NCI-H524 (cell line): ENCODE measurements at places on chromosomes 7 and 10.
A peak's percentile ranks its signal among the peaks of the same experiment; 100 is the strongest.

DNA sequence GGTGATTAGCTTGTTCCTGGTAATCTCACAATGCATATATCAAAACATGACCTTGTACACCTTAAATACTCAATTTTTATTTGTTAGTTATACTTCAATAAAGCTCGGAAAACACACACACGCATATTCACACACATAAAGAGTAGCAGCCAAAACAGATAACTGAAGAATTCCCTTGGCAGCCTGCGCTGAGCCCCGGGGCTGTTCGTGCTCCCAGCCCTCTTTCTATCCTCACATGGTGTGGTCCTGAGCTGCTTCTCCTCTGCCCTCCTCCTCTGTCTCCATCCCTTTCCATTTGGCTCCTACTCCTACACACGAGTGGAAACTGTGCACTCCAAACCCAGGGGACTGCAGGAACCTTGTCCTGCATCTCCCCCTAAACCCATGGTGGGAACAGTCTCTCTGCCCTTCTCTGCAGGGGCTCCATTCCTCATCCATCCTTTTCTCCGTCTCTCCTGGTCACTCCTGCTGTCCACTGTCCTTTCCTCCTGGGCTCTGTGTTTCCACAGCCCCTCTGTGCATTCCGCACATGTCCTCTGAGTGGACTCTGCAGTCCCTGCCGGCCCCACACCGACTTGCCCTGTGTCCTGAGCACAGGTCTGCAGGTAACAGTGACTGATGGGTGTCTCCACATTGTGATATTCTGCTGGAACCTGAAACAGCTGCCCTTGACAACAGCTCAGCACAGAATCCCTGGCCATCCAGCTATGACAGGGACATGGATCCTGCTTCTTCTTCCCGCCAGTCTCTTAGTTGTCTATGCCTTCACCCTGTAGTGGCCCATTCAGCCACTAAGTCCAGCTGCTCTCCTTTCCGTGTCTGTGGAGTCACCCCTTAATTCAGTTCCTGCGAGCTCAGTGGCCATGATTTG is 216.8 kb upstream of the ZNF32 start:
- DNase-seq = no peak

DNA sequence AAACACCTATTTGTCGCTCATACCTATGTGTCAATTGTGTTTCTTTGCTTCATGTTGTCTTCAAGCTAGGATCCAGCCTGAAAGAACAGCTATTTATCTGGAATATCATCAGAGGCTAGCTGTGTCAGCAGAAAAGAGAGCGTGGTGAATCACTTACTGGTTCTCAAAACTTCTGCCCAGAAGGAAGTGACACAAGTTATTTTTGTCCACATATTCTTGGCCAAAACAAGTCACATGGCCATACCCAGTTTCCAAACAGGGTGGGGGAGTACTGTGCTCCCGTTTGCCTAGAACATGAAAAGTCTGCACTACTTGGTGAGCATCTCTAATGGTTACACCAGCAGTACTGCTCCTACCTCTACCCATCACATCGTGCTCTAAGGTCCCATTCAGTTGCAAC is 160.9 kb upstream of the CSTF2T start:
- DNase-seq = no peak

DNA sequence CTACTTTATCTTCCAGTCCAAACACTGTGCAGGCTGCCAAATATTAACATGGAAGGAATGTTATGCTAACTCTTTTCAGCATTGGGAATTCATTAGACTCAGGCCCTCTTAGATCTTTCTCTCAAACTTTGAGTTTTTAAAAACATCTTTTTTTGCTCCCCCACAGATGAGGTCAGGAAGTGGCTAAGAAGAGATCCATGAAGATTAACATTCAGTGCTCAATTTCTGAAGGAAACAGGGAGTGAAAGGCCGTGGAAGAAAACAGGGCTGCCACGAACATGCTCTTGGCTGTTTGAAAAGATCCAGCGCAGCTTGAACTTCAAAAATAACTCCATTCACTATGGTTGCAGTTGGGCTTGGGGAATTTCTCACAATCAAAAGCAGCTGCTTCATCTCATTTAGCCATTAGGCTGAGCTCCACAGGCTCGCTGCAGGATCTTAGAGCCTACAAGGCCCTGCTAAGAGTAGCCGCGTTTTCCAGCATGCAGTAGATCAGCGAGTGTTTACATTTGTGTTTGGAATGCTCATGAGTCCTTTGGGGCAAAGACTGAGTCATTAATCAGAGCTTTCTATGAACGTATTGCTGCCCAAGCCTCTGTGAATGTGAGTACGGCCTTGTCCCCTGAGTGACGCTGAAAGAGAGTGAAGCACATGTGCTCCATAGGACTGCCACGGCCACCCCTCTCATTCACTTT is 41.2 kb upstream of the TNS3 start:
- DNase-seq = no peak

GRCh38 chr7:158494162-158494586 is 93.4 kb downstream of the PTPRN2 start:
- DNase-seq = no peak

GRCh38 chr7:83629117-83629880 is 19.6 kb downstream of the SEMA3E start:
- no peak for DNase-seq

GRCh38 chr10:104061196-104061595 is 24.5 kb downstream of the COL17A1 start:
- peak; percentile 42 for DNase-seq

- no peak for DNase-seq
Measured at GRCh38 chr10:109995595-109995994, 12.2 kb upstream of the ADD3 start.

DNA sequence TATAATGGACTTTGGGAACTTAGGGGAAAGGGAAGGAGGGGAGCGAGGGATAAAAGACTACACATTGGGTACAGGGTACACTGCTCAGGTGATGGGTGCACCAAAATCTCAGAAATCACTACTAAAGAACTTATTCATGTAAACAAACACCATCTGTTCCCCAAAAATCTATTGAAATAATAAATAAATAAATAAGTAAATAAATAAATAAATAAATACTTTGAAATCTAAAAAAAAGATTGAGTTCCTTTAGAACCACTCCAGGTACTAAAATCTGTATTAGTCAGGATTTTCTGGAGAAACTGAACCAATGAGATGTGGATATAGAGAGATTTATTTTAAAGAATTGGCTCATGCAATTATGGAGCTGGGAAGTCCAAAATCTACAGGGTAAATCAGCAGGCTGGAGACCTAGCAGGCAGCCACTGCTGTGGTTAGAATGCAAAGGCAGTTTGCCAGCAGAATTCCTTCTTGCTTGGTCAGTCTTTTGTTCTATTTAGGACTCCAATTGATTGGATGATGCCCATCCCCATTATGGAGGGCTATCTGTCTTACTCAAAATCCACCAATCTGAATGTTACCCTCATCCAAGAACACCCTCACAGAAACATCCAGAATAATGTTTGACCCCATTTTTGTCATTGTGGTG is 8.9 kb downstream of the IGFBP1 start:
- no peak for DNase-seq

DNA sequence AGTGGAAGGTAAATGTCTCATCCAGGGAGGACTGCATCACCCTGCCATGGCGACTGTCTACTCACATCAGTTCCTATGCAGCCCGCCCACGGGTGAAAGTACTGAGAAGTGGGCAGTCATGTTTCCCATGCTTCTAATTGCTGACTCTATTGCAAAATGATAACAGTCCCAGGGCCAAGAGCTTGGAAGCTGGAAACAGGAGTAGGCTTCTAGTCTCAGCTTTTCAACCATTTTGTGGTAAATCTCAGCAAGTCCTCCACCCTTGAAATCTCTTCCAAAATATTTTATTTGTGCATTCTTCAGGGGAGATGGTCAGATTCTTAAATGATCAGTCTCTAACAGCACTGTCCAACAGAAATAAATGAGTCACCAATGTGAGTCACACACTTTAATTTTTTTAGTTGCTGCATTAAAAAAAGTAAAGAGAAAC is 48.1 kb upstream of the TARP start:
- DNase-seq = no peak

DNA sequence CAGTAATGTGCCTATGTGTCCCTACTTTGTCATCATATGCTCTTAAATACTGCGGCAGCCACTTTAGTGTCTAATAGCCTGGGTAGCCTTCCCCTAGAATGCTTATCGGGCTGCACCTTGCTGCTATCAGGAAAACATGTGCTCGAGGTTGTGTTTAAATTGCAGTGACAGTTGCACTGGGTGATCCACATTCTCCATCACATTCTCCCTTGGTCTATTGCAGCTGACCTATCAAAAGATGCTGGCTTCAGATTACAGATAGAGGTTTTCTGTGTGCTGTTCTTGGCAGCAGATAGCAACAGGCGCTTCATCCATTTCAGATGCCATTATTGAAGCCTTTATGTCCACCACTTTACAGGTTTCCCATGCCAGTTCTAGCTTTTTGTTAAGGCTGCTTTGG is 130.1 kb upstream of the MDFIC start:
- DNase-seq = no peak

DNA sequence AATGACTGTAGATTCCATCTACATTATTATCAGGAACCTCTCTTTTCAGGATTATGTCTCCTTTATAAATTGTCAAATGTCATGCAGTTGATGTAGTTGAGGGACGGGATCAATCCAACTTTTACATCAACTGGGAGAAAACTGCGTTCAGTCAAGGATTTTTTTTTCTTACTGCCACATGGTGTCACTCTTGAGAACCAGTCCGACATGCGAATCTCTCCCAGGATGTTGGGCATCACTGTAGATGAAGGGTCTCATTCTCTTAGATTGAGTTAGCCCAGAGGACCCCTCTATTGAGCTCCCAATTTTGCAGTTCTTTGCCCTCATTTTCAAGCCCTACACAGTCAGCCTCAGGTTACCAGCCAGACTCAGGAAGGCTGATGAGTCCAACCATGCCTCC is 120.3 kb upstream of the PTPRZ1 start:
- no peak for DNase-seq

- peak; percentile 42 for DNase-seq
Measured at GRCh38 chr7:69067397-69067796, 530.9 kb upstream of the AUTS2 start.

DNA sequence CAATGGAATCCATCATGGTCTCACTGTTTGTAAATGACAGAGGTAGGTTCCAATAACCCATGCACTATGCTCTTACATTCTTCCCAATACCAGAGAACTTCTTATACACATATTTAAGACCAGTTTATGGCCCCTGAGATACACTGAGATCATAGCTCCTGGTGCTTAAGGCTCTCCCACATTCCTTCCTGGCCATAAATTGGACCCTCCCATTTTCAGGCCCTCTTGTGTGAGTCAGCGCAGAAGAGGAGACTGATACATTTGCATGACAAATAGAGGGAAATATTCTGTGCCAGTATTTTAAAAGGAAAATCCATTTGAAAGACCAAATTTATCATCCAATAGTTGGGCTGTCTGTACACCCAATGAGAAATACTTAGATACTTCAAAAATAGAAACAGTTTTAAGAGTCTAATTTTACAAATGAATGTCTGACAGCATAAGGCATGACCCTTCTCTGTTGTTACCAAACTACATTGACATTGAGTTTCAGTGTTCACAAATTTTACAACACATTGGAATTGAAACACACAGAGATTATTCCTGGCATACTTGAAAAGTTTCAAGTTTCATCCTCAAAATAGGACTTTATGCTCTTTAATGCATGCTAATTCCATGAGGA is 35.3 kb downstream of the SLC16A9 start:
- DNase-seq = no peak

DNA sequence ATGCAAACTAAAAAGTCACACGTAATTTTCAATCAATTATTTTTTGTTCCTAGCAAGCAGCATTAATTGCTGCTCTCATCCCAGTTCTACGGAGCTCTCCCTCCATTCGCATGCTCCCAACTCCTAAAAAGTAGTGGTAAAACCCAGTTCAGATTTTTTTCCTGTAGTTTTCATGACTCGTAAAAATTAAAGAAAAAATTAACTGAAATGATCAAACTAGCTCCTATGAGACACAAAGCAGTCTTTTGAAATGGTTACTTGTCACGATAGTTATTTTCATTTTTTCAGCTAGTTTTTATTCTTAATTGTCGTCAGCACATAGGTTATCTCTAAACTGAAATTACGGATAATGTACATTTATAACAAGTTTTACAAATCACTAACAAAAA is 1.8 kb downstream of the HNRNPA2B1 start:
- no peak for DNase-seq

GRCh38 chr7:132351954-132352499 is 224.2 kb downstream of the PLXNA4 start:
- DNase-seq = no peak
